ENCODE measurements at places on chromosomes 13 and 19. TPM values are rescaled to one million over a fixed set of nuclear protein-coding genes. Genes with fewer than 3 reads are reported as not detected.

DNA sequence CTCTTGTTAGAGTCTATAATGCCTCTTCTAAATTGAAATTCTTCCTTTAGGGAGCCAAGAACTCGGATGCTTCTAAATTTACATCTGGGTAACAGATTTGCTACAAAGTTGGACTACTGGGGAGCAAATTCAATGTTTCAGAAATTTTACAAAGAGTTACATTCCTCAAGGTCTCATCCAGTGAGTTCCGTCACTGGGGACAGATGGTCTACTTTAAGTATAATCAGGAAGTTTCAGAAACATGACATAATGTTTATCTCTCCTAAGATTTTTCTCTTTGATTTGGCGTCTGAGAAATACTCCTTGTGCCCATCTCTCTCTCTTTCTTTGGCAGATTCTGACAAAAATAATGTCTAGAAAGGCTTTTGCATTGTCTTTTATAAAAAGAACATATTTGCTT, 81.5 kb upstream of the MBNL2 start:
- H3K36me3 ChIP-seq: no peaks in the 10 kb centered on the region
- no peak overlapping the region for H3K27ac ChIP-seq
- H3K4me1 ChIP-seq: peaks cover 22% of the 10 kb centered on the region
- no peak overlapping the region for H3K4me3 ChIP-seq
- no peak for DNase-seq
- H3K27me3 ChIP-seq: no peaks in the 10 kb centered on the region

DNA sequence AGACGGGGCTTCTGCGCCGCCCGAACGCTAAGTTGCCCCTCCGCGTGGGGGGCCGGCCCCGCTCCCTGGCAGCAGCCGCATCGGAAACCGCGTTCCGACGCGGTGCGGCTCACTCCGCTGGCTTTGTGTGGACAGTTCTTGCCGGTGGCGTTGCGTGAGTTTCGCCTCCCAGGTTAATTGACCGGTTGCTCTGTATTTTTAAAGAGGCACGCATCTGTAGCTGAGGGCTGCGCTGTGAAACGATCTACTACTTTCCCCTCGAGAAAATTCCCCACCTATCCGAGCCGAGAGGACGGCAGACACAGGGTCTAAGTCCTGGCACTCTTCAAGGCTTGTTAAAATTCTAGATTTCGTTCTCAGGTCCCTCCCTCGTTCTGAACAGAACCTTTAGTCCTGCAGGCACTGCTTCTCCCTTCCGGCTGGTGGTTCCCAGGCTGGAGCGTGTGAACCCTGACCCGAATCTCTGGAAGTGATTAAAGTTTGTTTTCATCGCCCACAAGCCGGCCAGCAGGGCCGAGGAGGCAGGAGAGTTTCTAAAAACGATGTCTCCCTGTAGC, 933 bp downstream of the ARHGEF7 start:
- DNase-seq: no peak
- peaks cover 25% of the 10 kb centered on the region for H3K4me1 ChIP-seq
- H3K4me3 ChIP-seq: peak overlapping the region; percentile 58
- no peaks in the 10 kb centered on the region for H3K36me3 ChIP-seq
- H3K27me3 ChIP-seq: peaks cover 85% of the 10 kb centered on the region
- peak overlapping the region; percentile 41 for H3K27ac ChIP-seq

The RASAL3 gene
- total RNA-seq: 1.1 TPM

The CEACAM7 gene
- not detected for total RNA-seq

DNA sequence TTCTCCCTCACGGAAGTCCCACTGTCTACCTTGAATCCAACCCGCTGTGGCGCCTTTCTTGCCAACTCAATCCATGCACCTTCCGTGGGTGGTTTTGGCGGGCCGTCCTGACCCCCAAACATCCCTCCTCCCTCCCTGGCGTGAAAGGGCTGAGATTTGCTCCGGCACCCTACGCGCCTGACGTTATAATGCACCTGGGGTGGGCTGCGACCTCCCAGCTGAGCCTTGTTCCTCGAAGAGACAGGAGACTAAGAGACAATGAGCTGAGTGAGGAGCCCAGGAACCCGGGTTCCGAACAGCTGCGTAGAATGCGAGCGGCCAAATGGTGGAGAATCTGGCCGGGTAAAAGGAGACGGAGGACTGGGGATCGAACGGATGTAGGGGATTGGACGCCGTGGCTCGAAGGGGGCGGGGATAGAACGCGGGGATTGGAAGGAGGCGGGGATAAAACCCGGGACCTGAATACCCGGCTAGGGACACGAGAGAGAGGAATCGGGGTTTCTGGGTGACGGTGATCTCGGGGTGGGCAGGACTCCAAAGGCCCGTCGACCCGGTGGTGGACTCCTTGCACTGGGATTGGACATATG, at the start of gene CPT1C:
Gene CPT1C (plus strand): TSS at position 461 of the 587 bp plus-strand sequence. CDS start 1,137 bp downstream, outside the sequence.
- peaks cover 31% of the 10 kb centered on the region for H3K36me3 ChIP-seq
- H3K27me3 ChIP-seq: no peaks in the 10 kb centered on the region
- peak; percentile 79 for DNase-seq
- H3K4me1 ChIP-seq: peaks cover 31% of the 10 kb centered on the region

The CDX2 gene
- not detected for total RNA-seq

- no peak overlapping the region for H3K27ac ChIP-seq
- H3K27me3 ChIP-seq: no peaks in the 10 kb centered on the region
- H3K4me1 ChIP-seq: no peaks in the 10 kb centered on the region
- no peak overlapping the region for H3K4me3 ChIP-seq
- no peaks in the 10 kb centered on the region for H3K36me3 ChIP-seq
- no peak for DNase-seq
Observed at GRCh38 chr19:17005000-17005399, 21.6 kb downstream of the CPAMD8 start.

GRCh38 chr13:40438999-40439797, 227.2 kb downstream of the FOXO1 start:
- H3K4me3 ChIP-seq: no peak overlapping the region
- no peaks in the 10 kb centered on the region for H3K27me3 ChIP-seq
- peaks cover 11% of the 10 kb centered on the region for H3K4me1 ChIP-seq
- H3K27ac ChIP-seq: no peak overlapping the region
- H3K36me3 ChIP-seq: no peaks in the 10 kb centered on the region

DNA sequence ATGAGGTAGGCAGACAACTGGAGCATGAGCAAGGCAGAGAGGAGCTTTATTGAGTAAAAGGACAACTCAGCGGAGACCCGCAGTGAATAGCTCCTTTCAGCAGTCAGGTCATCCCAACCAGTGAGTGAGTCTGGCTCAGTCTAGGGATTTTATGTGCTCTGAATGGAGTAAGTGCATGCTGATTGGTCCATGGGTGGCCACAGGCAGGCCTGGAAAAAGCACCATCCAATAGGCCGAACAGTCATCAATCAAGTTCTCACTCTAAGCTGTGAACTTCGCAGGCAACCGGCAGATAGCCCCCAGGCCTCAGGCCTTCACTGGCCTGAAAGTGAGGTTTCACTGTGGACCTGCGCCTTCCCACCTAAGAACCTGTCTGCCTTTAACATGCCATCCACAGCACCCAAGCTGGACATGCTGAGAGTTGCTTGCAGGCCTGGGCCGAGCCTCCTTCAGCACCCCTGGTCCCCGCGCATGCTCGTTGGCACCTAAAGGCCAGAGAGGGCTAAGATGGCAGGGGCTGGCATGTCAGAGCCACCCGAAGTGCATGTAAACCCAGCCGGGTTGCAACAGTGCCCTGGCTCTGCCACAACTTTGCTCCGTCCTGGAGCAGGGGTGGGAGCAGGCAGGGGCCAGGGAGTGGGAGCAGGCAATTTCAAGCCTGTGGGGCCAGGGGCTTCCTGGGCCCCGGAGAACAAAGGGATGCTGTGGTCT, 698.7 kb downstream of the SLITRK1 start:
- H3K27ac ChIP-seq: no peak overlapping the region
- H3K4me1 ChIP-seq: no peaks in the 10 kb centered on the region
- no peak overlapping the region for H3K4me3 ChIP-seq
- no peaks in the 10 kb centered on the region for H3K27me3 ChIP-seq
- no peaks in the 10 kb centered on the region for H3K36me3 ChIP-seq
- no peak for DNase-seq

The FAM83E gene
- 118 TPM for total RNA-seq

The AP2S1 gene
- 191 TPM for total RNA-seq

The RAB3A gene
- total RNA-seq: 0.87 TPM

The EMC10 gene
- total RNA-seq: 81.6 TPM

DNA sequence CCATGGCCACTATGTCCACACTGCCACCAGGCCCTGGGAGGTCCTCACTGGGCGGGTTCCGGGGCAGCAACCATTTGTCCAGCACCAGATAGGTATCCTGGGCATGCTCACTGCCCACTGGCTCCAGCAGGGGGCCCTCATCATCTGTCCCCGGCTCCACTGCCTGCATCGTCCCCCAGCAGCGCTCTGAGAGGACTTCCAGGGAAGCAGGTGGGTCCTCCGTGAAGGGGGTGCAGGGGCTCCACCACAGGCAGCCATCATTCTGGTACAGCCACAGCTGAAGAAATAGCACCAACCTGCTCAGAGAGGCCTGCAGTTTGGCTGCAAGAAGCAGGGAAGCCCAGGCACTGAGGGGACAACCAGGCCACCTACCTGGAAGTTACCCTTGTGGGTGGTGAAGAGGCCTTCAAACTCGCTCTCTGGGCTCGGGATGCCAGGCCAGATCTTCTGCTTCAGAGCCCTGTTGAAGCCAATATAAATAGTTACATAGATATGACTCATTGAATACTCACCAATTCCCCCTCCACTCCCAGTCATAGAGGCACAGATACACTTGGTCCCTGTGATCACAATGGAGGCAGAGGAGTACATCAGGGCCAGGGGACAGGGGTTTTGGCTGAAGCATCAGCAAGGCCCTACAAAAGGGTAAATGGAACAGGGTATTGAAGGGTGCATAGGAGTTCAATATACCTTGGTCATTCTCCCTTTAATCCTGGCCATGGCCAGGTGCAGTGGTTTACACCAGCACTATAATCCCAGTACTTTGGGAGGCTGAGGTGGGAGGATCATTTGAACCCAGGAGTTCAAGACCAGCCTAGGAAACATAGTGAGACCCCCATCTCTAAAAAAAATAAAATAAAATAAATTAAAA, 4.1 kb downstream of the SWSAP1 start:
- peak overlapping the region; percentile 43 for H3K27ac ChIP-seq
- no peaks in the 10 kb centered on the region for H3K27me3 ChIP-seq
- no peak overlapping the region for H3K4me3 ChIP-seq
- H3K4me1 ChIP-seq: peaks cover 84% of the 10 kb centered on the region
- H3K36me3 ChIP-seq: no peaks in the 10 kb centered on the region

- DNase-seq: no peak
- no peak overlapping the region for H3K4me3 ChIP-seq
- no peaks in the 10 kb centered on the region for H3K27me3 ChIP-seq
- peaks cover 10% of the 10 kb centered on the region for H3K4me1 ChIP-seq
- H3K36me3 ChIP-seq: no peaks in the 10 kb centered on the region
- H3K27ac ChIP-seq: no peak overlapping the region
Observed at GRCh38 chr13:31919971-31920726, 111.4 kb upstream of the FRY start.

The NRTN gene
- total RNA-seq: 7.1 TPM

- H3K4me3 ChIP-seq: no peak overlapping the region
- H3K27ac ChIP-seq: no peak overlapping the region
- H3K36me3 ChIP-seq: no peaks in the 10 kb centered on the region
- H3K27me3 ChIP-seq: no peaks in the 10 kb centered on the region
- H3K4me1 ChIP-seq: no peaks in the 10 kb centered on the region
- no peak for DNase-seq
Observed at GRCh38 chr13:76621705-76622104, 264.5 kb downstream of the KCTD12 start.

DNA sequence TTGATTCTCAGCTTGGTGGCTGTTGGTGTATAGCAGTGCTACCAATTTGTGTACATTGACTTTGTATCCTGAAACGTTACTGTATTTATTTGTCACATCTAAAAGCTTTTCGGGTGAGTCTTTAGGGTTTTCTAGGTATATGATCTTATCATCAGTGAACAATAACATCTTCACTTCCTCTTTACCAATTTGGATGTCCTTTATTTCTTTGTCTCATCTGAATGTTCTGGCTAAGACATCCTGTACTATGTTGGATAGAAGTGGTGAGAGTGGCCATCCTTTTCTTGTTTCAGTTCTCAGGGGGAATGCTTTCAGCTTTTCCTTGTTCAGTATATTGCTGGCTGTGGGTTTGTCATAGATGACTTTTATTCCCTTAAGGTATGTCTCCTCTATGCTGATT, 6.0 kb upstream of the ZNF738 start:
- H3K4me3 ChIP-seq: no peak overlapping the region
- DNase-seq: no peak

DNA sequence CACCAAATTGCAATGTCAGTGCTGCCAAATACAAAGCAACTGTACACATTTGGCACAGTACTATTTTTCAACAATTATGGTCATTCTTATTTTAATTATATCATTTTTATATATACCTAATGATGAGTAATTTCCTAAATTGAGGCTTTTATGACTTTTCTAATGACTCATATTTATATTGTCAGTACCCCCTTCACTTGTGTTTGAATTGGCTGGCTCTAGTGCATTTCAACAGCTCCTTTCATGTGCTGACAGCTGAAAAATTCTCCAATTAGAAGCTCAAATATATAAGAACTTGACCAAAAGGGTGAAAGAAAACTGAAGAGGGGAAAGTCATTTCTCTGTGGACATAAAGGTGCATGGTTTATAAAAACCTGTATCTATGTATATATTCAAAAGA, 263.3 kb downstream of the SLITRK1 start:
- H3K27me3 ChIP-seq: no peaks in the 10 kb centered on the region
- no peak overlapping the region for H3K27ac ChIP-seq
- no peaks in the 10 kb centered on the region for H3K36me3 ChIP-seq
- H3K4me1 ChIP-seq: no peaks in the 10 kb centered on the region

GRCh38 chr19:8390617-8390981, 439 bp downstream of the RAB11B start:
- H3K4me3 ChIP-seq: peak overlapping the region; percentile 95
- no peaks in the 10 kb centered on the region for H3K36me3 ChIP-seq
- no peaks in the 10 kb centered on the region for H3K27me3 ChIP-seq
- peak overlapping the region; percentile 100 for H3K27ac ChIP-seq

The HSPB6 gene
- 492 TPM for total RNA-seq

DNA sequence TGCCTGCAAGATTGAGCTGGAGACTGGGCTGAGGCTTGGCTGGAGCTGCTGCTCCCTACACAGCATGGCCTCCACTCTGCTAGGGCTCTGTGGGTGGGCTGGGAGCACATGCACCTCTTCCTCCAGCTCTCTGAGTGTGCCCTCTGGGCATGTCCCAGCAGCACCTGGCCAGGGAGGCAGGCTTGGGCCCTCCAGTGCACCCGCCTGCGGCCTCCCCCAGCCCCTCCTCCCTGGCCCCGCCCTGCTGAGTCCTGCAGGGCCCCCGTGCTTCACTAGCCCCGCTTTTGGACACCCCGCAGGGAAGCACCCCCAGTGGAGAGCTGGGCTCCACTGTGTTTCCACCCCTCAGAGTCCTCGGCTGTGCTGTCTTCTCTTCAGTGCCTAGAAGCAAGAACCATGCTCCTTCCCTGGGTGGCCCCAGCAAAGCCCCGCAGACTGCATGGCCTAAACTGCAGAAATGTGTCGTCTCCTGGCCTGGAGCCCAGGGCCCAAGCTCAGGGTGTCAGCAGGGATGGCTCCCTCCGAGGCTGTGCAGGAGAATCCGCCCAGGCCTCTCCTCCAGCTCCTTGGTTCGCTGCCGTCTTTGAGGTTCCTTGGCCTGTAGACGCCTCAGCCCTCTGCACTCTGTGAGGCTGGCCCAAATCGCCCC, 5.0 kb upstream of the TEX29 start:
- no peak overlapping the region for H3K4me3 ChIP-seq
- H3K27ac ChIP-seq: no peak overlapping the region
- peaks cover 12% of the 10 kb centered on the region for H3K36me3 ChIP-seq
- peak; percentile 17 for DNase-seq
- H3K27me3 ChIP-seq: no peaks in the 10 kb centered on the region

- no peak overlapping the region for H3K4me3 ChIP-seq
- H3K27ac ChIP-seq: peak overlapping the region; percentile 91
- DNase-seq: no peak
- no peaks in the 10 kb centered on the region for H3K27me3 ChIP-seq
- no peaks in the 10 kb centered on the region for H3K36me3 ChIP-seq
- peaks cover 99% of the 10 kb centered on the region for H3K4me1 ChIP-seq
Observed at GRCh38 chr19:10747674-10748073, 29.8 kb downstream of the DNM2 start.

The SMIM44 gene
- total RNA-seq: not detected
